Fibroblast of the conjunctiva (primary cell): ENCODE measurements at places on chromosomes 6 and 20.

GRCh38 chr20:61758564-61759200 is 307.0 kb downstream of the TAF4 start:
- no peak for DNase-seq

DNA sequence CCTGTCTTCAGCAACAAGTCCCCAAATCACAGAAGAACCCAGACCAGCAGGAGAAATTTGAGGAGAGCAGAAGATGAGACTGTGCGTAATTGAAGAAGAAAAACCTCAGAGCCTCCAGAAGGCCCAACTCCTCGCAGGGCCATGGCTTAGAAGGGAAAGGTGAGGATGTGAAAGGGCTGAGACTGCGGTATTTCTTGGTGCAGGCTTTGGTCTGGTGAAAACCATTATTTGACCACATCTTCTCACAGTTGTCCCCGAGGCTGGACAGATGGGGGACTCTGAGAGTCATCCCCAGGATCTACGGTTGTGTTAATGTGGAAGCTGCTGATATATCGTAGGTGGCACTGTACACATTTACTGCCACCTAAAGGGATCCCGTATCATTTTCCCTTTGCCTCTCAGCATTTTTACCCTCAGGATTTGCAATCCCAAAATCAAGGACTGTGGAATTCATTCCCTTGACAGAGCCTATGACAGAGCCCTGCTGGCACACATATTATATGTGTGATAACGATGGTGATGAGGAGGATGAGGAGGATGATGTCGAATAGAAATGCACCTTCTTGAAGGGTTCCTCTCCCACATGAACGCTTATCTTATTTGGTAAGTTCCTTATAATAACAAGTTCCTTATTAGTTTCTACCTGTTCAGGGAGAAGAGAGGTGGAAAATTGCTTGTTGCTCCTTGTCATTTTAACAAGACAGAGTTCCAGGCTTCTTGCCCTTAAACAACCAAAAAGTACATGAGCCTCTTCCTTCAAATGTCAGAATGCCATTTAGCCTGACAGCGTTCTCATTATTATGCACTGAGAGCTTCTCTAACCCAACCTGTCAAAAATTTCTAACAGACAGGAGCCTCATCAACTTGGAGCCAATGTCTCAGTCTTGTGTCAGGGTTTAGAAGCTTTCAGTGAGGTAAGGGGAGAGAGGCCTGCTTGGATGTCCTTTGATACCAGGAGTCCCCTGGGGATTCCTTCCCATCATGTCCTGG is 135.8 kb downstream of the PXDC1 start:
- DNase-seq = no peak

DNA sequence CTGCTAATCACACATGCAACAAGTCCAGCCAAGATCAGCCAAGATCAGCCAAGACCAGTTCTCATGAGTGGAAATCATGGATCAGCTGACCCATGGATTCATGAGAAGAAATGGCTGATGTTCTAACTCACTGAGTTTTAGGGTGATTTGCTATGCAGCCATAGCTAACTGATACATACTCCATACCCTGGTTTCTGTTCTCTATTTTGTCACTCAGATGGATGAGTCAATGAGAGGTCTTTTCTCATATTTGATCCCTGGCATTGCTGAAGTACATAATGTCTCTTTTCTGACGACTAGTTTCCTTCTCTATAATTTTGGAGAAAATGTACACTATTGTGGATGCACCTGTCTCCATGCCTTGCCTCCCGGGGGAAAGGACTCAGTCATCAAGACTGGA is 118.4 kb upstream of the LY86 start:
- no peak for DNase-seq

GRCh38 chr6:130720076-130720715 is 107.0 kb upstream of the SMLR1 start:
- DNase-seq = no peak

DNA sequence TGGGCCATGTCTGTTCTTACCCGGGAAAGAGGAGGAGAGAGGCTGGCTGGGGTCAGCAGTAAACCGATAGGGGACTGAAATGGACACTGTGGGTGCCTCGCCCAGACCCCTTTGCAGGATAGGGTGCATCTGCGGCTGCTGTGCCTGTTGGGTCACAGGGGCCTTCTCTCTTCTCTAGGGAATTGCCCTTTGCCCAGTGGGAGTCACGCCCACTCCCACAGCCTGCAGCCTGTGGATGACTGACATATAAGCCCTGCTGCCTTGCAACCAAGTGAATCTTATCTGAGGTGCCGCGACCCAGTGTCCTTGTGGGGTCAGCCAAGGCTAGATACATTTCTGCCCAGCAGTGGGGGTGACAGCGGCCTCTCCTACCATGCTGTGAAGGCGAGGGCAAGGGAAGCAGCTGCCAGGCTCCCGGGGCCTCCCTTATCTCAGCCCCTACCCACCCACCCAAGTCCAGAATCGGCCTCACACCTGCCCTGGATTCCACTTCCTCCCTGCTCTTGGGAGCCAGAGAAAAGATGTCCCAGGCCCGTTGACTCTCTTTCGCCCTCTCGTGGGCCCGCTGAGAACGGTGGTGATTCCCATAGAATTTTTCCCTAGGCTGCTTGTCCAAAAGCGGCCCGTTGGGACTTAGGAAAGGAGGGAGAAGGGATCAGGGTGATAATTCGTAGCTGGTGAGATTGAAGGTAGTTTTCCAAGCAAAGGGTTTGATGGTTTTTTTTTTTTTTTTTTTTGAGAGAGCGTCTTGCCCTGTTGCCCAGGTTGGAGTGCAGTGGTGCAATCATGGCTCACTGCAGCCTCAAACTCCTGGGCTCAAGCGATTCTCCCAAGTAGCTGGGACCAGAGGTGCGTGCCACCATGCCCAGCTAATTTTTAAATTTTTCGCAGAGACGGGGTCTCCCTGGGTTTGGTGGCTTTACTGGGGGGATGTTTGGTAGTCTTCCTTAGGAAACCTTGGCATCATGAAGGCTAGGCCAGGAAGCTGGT is 76.4 kb upstream of the RNF24 start:
- DNase-seq = no peak

DNA sequence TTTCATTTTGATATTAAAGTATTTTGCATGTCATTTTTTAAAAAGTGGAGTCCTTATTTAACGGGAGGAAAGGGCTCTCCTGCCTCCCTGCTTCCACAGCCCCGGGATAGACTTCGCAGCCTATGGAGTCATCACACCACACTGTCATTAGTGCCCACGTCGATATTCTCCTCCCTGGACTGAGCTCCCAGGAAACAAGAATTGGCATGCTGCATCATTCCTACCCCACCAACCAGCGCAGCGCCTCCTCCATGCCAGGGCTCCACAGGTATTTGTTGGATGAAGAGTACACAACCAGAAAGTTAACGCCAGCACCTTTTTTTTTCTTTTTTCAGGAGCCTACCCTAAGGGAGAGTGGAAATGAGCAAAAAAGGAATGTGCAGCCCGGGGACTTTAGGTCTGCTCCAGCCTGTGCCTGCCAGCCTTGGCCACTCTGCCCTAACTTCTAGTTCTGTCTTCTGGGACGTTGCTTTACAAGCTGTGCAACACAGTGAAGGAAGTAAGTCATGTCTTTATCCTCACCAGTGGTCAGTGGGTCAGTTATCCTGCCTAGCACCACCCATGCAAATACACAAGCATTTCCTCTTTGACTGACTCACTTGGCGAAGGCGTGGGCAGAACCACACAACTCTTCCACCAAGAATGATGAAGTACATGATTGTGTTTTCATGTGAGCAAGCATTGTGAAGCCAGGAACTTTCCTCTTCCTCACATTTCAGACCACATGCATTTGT is 180.7 kb upstream of the UST start:
- DNase-seq = peak; percentile 38

DNA sequence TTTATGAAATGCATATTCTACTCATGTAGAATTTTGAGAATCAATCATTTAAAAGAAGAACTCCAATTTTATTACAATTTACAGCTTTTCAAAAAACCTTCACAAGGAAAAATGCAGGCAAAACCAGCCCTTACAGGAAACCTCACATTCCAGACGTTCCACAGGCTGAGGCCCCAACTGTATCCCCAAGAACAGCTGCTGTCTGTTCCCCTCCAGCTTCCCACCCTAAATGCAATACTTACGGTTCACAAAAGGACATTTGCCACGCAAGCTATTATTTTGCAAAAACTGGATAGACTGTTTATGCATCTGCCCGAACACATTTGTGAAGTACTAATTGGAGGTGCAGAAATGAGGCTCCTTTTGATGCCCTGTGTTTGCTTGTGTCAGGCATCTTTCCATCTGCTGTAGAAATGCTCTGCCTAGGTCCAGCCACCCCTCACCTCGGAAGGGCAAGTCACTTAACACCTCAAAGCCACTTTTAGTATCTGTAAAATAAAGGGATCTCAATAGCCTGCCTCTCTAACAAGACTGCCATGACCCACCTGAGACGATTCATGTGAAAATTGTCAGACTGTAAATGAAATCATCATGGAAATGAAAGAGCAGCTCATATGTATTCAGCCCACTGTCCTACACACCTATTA is 26.5 kb downstream of the PDE10A start:
- DNase-seq = no peak

- DNase-seq = no peak
These were observed 57.7 kb downstream of the RNF217 start for GRCh38 chr6:125019918-125020317.

GRCh38 chr6:106473812-106474211 is 113.3 kb downstream of the CRYBG1 start:
- DNase-seq = peak; percentile 63

DNA sequence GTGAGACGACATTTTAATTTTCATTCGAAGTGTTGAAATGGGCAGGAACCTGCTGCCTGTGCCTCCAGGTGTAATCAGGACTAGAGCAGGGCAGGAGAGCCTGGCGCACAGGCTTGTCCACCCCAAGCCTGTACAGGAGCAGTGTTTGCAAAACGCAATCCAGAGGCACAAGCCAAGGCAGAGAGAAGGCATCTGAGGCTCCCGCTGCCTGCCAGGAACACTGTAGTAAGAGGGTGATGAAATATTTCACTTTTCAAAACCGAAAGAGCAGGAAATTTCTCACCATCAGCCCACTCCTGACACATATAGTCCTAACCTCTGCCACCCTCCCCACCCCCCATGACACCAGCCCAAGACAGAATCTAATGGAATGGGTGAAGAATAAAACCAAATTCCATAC is 132.5 kb downstream of the RTN4IP1 start:
- no peak for DNase-seq

- no peak for DNase-seq
These were observed 41.1 kb downstream of the EZR start for GRCh38 chr6:158778005-158778527.

- DNase-seq = peak; percentile 96
These were observed at the start of gene NANP for GRCh38 chr20:25623736-25624499. Gene NANP (minus strand): TSS chr20:25624014. CDS start chr20:25623948, 66 bp downstream.
